Frontal cortex (tissue), 4 donors: ENCODE measurements at places on chromosomes 5 and 9. TPM values are rescaled to one million over a fixed set of nuclear protein-coding genes. Genes with fewer than 3 reads are reported as not detected.

Gene CDX1
- not detected for total RNA-seq

Gene PPP6C
- 19.2 TPM for total RNA-seq

GRCh38 chr5:160209917-160210316 lies 19.4 kb upstream of the FABP6 start:
- no peak for DNase-seq

DNA sequence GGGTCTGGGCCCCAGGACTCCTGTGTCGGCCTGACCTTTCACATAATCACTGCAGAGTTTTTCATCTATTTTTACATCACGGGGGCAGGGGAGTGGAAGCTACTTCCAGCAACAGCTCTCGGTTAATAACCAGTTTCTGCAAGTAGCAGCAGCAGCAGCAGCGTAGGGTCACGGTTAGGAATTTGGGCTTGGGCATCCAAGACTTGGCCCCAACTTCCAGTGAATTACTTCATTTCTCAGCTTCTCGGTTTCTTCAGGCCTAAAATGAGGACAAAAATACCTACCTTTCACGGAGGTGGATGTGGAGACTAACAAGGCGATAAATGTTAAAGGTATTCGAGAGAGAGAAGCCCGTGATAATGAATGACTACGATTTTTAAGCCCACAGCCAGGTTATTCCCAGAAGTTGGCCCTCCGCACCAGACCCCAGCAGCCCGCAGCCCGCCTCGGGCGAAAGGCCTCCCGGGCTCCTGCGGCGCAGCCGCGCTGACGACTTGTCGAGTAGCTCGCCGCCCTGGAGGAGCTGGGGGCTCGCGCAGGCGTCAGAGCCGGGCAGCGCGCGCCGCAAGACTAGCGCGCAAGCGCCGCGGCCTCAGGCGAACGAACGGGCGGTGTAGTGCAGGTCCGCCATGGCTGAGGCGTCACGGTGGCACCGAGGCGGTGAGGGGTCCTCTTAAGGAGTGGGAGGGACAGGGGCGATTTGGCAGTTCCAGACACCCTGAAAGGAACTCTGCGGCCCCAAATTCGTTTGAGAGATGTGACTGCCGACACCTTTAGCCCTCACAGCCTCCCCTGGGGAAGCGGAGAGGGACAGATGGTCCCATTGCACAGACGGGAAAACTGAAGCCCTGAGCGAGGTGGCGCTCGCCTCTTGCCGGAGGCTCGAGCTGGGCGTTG lies at the start of gene PKD2L2:
PKD2L2 (plus strand) TSS at position 595 of the 897 bp plus-strand sequence; CDS start at position 630, 35 bp downstream.
- DNase-seq, result peak; percentile 39

DNA sequence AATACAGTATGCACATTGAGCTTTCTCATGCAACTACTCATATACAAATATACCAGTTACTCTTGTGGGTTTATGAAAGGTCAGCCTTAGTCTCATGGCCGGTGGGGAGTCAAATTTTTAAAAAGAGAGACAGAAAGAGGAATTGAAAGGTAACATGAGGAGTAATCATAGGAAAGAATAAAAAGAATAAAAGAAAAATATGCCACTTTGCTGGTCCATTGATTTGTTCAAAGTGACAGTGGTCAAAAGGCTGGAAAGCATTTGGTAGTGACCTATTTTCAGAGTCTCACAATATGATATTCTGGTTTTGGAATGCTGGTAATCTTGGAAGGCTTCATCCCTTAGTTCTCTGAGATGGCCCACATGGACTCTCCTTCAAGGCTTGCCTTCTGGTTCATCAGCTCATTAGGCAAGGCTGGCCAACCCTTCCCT lies 67.0 kb downstream of the ZNF366 start:
- DNase-seq, result no peak

DNA sequence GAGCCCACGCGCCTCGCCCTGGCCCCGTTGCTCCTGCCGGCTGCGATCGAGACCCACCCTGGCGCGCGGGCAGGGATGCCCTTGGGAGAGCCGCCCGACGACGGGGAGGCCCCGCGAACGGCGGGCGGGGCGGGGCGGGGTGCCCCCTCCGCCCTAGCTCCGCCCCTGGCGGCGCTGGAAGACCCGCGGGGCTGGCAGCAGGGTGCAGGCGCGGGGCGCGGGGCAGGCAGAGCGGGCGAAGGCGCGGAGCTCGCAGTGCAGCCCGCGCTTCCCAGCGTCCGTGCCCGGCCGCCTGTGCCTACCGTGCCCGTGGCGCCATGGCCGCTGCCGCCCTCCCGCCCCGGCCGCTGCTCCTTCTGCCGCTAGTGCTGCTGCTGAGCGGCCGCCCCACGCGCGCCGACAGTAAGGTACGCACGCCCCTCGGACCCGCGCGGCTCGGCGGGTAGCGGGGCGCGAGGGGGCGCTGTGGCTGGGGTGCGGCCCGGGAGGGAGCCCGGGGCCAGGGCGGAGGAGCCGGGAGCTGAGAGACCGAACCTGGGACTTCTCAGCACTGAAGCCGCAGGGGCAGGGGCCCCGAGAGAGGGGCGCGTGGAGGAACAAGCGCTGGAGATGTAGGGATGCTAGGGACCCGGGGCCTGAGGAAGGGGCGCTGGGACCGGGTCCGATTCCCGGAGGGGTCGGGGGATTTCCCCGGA lies at the start of gene OLFML2A:
OLFML2A (plus strand) TSS at position 180 of the 695 bp plus-strand sequence; CDS start at position 318, 138 bp downstream.
- no peak for DNase-seq
